ENCODE measurements at places on chromosomes 5 and 9.

GRCh38 chr5:74027732-74028338 lies 401.8 kb downstream of the ARHGEF28 start:
- DNase-seq = no peak

- no peak for DNase-seq
These were observed 48.8 kb downstream of the FBXO4 start for GRCh38 chr5:41973887-41974286.

GRCh38 chr5:69329905-69330489 lies 2.6 kb downstream of the CCDC125 start:
- peak; percentile 34 for DNase-seq

DNA sequence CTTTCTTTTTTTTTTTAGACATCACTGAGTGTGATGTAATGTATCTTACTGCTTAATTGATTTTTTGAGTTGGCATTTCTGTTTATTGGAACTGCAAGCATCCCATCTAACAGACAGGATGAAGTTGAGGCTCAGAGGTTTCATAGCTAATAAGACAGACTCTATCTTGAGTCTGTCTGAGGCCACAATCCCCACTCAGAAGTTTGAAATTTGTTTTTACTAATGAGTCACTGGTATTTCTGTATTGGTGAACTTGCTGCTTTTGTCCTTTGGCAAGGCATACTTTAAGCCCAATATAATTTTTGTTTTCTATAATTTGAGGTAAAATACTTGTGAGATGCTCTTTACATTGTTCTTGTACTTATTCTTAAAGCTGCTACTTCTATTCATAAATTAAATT lies 491.2 kb downstream of the PSAT1 start:
- no peak for DNase-seq

- peak; percentile 61 for DNase-seq
These were observed 54.2 kb downstream of the SLCO4C1 start for GRCh38 chr5:102241809-102242421.

DNA sequence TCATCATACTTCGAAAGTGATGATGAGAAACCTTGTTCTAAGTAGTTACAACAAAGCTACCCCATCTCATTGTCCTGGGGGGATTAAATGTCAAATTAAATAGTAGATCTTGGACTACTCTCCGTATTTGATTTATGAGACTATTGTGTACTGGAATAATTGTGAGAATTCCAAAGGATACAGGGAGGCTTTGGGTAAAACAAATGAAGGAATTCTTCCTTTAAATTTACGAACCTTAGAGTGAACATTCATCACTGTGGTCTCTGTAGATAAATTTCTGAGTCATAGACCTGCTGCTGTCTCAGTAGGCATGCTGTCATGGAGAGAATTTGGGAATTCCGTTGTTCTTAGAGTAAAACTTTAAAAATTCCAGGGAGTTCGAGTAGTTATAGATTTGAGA lies 836.2 kb downstream of the DNAH5 start:
- no peak for DNase-seq
